ENCODE measurements at places on chromosomes 7 and 10.
A peak's percentile ranks its signal among the peaks of the same experiment; 100 is the strongest.

GRCh38 chr10:122112021-122112616 lies 123.2 kb downstream of the TACC2 start:
- no peak for DNase-seq

- DNase-seq: no peak
Observed at GRCh38 chr7:105028004-105028403, 14.0 kb downstream of the KMT2E start.

- DNase-seq: no peak
Observed at GRCh38 chr7:128890306-128891109, 20.0 kb downstream of the KCP start.

DNA sequence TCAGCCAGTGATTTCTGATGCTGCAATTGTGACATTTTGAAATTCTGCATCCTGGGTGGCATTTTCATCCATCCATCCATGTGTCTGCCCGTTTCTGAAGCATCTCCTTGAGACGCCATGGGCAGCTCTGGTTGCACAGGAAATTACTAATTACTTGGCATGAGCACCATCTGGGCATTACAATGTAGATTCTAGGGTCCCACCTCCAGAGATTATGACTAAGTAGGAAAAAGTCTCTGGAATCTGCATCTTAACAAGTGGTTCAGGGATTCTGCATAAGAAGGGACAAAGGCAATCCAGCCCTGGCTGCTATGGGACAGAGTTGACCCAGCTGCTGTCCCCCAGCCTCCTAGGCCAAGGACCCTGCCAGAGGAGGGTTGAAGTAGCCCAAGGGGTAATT lies 65.3 kb downstream of the CUZD1 start:
- no peak for DNase-seq

GRCh38 chr10:121065330-121065729 lies 214.2 kb downstream of the WDR11 start:
- DNase-seq: no peak

DNA sequence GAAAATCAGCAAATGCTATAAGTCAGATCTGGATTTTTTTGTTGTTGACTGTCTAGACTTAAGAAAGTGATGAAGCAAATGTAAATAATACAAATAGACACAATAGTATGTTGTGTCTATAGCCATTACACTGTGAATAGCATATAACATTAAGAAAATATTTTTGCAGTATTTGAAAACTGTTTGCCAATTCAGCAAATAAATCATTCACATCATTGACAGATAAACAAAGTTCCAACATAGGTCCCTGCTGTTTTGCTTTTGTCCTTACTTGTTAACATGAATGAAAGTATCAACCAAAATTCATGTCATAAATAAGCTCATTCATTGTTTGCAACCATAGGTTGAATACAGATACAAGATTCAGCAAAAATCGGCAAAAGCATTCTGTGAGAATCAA lies 200.5 kb downstream of the KIF20B start:
- no peak for DNase-seq

- DNase-seq: no peak
Observed at GRCh38 chr10:14598809-14599764, 175.6 kb downstream of the FAM107B start.

- DNase-seq: peak; percentile 33
Observed at GRCh38 chr10:114822444-114823076, 980 bp downstream of the FHIP2A start.

GRCh38 chr10:112753961-112754411 lies 196.1 kb upstream of the TCF7L2 start:
- DNase-seq: no peak

DNA sequence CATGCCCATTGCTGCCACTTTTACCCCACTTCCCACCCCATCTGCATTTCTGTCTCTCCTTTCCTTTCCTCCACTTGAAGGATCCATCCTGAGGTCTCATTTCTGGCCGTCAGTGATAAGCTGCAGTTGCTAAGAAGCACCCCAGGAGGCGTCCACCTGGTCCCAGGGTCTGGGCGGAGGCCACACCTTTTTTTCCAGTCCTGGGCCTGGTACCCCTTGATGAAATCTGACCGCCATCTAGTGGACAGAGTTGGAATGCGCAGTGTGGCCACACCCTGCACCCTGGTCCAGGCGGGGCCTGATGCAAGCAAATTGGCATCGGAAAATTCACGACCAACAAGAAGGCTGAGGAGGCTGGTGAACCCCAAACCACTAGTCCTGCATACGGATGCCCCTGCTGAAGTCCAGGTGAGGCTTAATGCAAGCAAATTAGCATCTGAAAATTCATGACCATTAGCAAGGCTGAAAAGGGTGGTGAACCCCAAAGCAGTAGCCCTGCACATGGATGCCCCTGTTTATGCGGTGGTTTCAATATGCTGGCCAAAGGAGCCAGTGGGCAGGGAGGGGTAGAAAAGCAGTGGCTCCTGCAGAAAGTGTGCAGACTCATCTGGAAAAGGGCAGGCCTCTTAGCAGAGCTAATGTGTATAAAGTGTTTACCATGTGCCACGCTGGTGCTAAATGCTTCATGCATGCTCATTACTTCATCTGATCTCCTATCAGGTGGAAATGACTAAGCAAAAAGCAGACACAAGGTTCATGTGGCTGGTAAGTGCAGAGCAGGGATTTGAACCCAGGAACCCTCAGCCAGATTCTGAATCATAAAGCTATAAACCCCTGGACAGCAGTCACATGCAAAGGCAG lies 43.2 kb downstream of the GPAM start:
- peak; percentile 29 for DNase-seq

GRCh38 chr7:42661312-42661711 lies 250.6 kb downstream of the C7orf25 start:
- no peak for DNase-seq

GRCh38 chr10:47035171-47035818 lies 124.1 kb downstream of the PTPN20 start:
- no peak for DNase-seq

- no peak for DNase-seq
Observed at GRCh38 chr7:107233174-107233573, 64.4 kb downstream of the HBP1 start.

- peak; percentile 62 for DNase-seq
Observed at GRCh38 chr10:76432016-76433012, 1000.9 kb downstream of the LRMDA start.

- DNase-seq: no peak
Observed at GRCh38 chr7:2072042-2072441, 160.7 kb downstream of the MAD1L1 start.

DNA sequence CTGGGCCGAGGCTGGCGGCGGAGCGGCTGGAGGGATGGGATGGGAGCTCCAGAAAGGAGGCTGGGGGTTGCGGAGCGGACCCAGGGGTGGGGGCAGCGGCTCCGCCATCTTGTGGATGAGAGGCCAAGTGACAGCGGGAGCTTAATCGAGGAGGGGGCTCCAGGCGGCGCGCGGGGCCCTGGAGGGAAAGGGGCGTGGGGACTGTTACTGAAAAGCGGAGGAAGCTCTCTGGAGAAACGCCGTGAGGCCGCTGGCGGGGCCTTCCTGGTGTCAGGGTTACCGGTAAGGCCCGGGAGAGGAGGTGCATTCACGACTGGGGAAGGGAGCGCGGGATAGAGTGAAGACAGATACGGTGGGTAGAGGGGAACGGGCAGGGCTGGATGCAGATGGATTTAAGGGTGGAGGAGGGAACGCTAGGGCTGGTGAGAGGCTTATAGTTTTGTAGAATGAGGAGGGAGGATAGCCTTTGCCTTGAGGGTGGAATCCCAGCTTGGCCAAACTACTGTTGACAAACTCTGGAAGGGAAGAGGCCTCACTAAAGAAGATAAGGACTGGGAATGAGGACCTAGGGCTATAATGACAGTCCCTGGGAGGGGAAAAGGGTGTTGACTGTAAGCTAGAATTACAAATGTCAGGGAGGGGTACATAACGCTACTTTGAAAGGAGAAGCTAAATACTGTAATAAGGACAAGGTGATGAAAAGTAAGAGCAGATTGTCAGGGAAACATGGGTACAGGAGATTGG lies 535 bp downstream of the BTRC start:
- peak; percentile 24 for DNase-seq

Measured in GM04504 (cell line).